ENCODE measurements at places on chromosomes 13 and 19. TPM values are rescaled to one million over a fixed set of nuclear protein-coding genes. Genes with fewer than 3 reads are reported as not detected.

Gene MYH14
- total RNA-seq, result 43.9 TPM

Gene SLC10A2
- total RNA-seq, result not detected

Gene MYO1F
- total RNA-seq, result 0.07 TPM

Gene MYO9B
- 37.3 TPM for total RNA-seq

Gene MTUS2
- total RNA-seq, result under 0.01 TPM

Gene CPB2
- not detected for total RNA-seq

Gene MEGF8
- total RNA-seq, result 17.5 TPM

Gene ZNF586
- 9.7 TPM for total RNA-seq

Gene APOC4
- not detected for total RNA-seq

Gene ZIC2
- not detected for total RNA-seq

Gene HSD17B14
- total RNA-seq, result 2.4 TPM

Gene RGCC
- total RNA-seq, result 12.1 TPM

Gene FPR2
- not detected for total RNA-seq

Gene KLK14
- total RNA-seq, result not detected

Gene NCAN
- total RNA-seq, result not detected

Gene ZNF829
- 1.8 TPM for total RNA-seq

Gene ZNF709
- 0.23 TPM for total RNA-seq

Gene ZNF497
- total RNA-seq, result 0.78 TPM

Gene PNKP
- total RNA-seq, result 59.7 TPM

Gene HSPH1
- total RNA-seq, result 53.5 TPM

Gene FXYD7
- not detected for total RNA-seq

Gene UNC13A
- 0.14 TPM for total RNA-seq

Gene OVOL3
- total RNA-seq, result not detected

Gene FGF22
- not detected for total RNA-seq

Gene SBK3
- total RNA-seq, result not detected

Gene ATXN8OS
- not detected for total RNA-seq

Gene FUT2
- 10.4 TPM for total RNA-seq

Gene SLC25A41
- not detected for total RNA-seq
